ENCODE measurements at places on chromosomes 1 and 21. TPM values are rescaled to one million over a fixed set of nuclear protein-coding genes. Genes with fewer than 3 reads are reported as not detected.

The MYOG gene
- not detected for polyA plus RNA-seq

The LYPD8 gene
- polyA plus RNA-seq, result 1.1 TPM

The S100A1 gene
- 570 TPM for polyA plus RNA-seq

The LENEP gene
- not detected for polyA plus RNA-seq

The RXFP4 gene
- polyA plus RNA-seq, result not detected

The CHD5 gene
- 13.5 TPM for polyA plus RNA-seq

The DDAH1 gene
- polyA plus RNA-seq, result 39.2 TPM

The AGRN gene
- 37.8 TPM for polyA plus RNA-seq

The OLFM3 gene
- polyA plus RNA-seq, result 1.2 TPM

The WDR64 gene
- polyA plus RNA-seq, result not detected

The PERM1 gene
- not detected for polyA plus RNA-seq

The PRMT6 gene
- 12.5 TPM for polyA plus RNA-seq

The C1orf116 gene
- 2.1 TPM for polyA plus RNA-seq

All from brain (organoid and tissue), 16 donors.